Activated CD8-positive, alpha-beta memory T cell treated with anti-CD3 and anti-CD28 coated beads for 24 hours (primary cell): ENCODE measurements at places on chromosomes 6 and 20.

GRCh38 chr6:14619419-14619781 is 501.8 kb downstream of the CD83 start:
- DNase-seq: no peak

DNA sequence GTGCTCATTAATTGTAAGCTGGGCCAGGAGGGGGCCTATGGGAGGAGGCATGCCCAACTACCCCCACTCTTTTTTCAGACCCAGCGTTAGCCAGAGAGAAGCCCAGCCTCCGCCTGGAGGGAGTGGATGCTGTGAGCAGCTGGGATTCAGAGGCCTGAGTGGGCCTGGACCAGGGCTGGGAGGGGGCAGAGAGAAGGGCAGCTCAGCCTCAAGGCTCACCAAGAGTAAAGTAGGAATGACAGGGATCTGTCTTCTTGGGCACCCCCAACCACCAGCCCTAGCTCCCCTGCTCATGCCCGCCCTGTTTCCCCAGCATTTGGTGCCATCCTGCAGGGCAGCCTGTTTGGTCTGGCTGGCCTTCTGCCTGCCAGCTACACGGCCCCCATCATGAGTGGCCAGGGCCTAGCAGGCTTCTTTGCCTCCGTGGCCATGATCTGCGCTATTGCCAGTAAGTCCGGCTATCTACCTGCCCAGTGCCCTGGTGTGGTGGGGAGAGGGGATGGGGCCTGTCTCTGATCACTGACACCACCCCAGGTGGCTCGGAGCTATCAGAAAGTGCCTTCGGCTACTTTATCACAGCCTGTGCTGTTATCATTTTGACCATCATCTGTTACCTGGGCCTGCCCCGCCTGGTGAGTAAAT is 6.8 kb downstream of the SLC29A1 start:
- DNase-seq: no peak

GRCh38 chr6:370555-370954 is 21.0 kb upstream of the IRF4 start:
- no peak for DNase-seq

GRCh38 chr6:5241252-5241651 is 19.5 kb downstream of the LYRM4 start:
- no peak for DNase-seq

- DNase-seq: no peak
These were observed 6.0 kb downstream of the PCMT1 start for GRCh38 chr6:149755300-149756260.

- peak; percentile 83 for DNase-seq
These were observed 136.3 kb downstream of the ZMYND8 start for GRCh38 chr20:47220161-47220582.

- DNase-seq: no peak
These were observed 3.9 kb upstream of the NKX2-2 start for GRCh38 chr20:21517566-21518277.

- no peak for DNase-seq
These were observed 14.4 kb upstream of the TLDC2 start for GRCh38 chr20:36861625-36861874.

DNA sequence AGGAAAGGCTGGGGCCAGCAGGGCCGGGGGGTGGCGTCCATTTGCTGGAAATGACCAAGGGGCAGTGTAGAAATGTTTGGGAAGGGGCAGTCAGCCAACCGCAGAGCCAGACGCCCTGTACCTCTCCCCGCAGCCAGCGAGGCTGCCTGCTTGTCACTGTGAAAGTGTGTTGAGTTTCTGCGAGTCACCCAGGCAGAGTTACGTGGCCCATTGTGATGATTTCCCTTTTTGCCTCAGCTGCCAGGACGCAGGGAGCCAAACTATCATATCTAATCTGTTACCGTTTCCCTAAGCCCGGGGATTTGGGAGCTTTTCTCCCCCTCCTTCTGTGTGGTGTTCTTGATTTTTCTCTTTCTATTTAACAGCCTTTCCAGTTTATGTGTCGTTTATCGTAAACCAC is 67.9 kb upstream of the STX16 start:
- no peak for DNase-seq

DNA sequence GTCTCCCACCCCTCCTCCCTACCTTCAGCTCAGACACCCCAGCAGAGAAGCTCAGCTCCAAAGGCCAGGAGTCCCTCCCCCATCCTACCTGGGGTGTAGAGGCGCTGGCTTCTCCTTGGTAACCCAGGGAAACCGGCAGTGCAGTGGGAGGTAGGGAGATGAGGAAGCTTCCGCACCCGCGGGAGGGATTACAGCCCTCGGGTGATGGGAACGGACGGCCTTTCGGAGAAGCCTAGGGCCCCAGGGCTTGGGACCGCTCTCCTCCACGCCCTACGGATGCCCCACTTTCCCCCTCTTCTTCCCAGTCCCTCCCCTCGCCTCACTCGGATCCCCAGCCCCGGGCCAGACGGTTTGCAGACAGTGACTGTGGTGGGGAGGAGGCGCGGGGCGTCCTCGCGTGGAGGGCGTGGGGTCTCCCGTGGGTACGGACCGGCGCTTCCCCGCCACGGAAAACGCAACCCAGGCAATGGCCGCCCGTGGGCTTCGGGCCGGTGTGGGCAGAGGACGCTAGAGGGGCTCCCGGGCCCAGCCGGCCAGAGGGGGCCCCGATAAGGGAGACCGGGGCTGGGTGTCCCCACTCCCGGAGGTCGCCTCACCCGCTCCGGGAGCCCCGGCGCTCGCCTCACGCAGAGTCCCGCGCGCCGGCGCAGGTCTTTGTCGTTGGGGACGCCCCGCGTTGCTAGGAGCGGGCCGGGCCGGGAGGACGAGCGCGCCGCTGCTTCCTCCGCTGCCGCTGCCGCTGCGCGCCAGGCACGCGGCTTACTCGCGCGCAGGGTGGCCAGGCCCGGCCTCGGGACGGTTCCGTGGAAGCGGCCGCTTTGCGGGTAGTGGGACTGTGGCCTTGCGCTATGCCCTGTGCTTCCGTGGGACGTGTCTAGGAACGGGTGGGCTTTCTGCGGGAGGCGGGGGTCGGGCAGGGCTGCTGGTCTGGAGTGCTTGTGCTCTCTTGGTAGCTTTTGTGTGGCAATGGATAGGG is 15.8 kb downstream of the AARS2 start:
- DNase-seq: peak; percentile 80

DNA sequence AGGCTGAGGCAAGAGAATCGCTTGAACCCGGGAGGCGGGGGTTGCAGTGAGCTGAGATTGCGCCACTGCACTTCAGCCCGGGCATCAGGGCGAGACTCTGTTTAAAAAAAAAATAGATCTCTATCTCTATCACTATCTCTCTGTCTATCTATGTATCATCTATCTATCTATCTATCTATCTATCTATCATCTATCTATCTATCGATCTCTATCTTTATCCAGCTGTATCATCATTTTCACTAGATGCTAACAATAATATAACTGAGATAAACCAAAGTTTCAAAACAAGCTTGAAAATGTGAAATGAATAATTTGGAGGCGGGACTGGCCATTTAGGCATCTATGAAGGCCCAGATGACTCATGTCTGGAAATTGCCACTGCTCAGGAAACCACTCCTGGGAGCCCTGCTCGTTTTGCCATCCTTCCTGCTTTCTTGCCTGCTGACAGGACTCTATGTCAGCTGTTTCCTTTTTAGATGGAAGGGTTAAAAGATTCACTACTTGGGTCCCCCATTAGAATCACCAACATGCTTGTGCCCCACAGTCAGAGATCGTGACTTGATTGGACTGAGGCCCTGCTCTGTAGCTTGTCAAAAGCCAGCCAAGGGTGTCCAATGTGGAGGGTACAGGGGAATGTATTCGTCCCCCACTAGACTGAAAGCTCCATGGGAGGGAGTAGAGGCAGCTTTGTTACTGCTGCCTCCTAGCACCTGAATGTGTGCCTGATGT is 61.7 kb downstream of the UTRN start:
- DNase-seq: no peak

DNA sequence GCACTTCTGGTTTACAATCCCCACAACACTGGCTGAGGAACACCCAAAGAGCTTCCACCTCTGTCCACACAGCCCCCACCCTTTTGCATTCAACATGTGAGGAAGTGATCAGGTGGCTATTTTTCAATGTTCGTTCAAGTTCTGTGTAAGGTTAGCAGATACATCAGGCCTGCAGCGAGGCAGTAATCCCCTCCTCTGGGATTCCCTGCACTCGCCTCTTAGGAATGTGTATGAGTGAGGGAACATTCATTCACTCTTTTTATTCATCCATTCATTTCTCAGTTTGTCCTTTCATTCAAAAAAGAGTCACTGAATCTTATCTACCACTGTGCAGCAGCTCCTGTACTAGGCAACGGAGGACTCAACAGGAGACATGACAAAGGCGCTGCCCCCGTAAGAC is 236.4 kb upstream of the PRDM1 start:
- DNase-seq: no peak

DNA sequence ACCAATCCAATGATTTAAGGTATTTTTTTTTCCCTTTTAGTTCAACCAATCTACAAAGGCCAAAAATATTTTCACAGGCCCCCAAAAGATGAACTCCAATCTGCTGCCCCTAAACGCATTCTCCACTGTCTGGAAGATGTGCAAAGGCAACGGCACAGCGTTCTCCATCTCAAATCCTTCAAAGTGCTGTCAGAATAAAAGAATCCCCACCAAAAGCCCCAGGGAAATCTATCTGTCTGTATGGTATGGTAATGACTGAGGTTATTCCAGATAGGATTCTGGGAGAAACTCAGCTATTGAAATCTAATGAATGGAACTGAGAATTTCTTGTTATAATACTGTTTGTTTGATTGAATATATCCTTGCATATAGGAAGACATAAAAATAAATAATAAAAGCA is 217.8 kb upstream of the CCN2 start:
- no peak for DNase-seq

DNA sequence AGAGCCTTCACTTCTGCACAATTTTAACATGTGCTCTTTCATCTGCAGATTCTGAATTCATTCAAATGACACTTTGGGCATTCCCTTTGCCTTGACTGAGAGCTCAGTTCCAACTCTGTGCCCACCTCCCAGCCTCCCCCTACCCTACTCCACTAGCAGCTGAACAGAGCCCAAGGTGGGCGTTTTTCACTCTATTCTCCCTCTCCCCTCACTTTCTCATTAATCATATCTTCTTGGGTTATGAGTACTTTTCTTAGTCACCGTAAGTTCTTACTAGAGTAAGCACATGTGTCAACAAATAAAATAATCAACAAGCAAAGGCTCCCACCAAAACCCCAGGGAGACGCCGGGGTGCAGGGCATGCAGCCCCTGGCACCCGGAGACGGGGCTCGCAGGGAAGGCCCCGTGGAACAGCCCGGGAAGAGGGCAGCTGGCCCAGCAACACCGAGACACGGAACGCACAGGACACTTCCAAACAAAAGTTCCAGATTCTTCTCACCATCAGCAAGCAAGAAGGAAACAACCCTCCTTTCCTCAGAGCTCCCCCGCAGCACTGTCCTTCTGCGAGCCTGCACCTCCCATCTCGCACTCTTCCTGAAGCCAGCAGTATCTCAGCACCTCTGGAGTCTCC is 34.1 kb downstream of the TAF4 start:
- no peak for DNase-seq

DNA sequence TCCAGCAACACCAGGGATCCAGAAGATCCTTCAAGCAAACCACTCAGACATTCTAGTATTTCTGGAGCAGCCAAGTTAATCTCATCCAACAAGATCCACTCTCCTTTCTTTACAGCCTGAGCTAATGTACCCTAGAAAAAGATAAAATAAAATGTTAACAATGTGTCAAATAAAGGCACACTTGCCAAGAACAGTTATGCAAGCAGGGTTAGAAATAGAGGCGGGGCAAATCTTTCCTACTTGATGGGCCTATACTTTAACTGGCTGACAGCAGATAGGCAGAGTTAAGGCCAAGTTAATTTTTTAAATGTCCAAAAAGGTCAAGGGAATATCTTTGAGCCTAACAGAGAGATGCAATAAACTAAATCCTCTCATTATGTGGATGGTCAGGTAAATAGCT is 60.8 kb downstream of the MDN1 start:
- no peak for DNase-seq

GRCh38 chr20:60170116-60170515 is 211.9 kb downstream of the CDH26 start:
- no peak for DNase-seq

DNA sequence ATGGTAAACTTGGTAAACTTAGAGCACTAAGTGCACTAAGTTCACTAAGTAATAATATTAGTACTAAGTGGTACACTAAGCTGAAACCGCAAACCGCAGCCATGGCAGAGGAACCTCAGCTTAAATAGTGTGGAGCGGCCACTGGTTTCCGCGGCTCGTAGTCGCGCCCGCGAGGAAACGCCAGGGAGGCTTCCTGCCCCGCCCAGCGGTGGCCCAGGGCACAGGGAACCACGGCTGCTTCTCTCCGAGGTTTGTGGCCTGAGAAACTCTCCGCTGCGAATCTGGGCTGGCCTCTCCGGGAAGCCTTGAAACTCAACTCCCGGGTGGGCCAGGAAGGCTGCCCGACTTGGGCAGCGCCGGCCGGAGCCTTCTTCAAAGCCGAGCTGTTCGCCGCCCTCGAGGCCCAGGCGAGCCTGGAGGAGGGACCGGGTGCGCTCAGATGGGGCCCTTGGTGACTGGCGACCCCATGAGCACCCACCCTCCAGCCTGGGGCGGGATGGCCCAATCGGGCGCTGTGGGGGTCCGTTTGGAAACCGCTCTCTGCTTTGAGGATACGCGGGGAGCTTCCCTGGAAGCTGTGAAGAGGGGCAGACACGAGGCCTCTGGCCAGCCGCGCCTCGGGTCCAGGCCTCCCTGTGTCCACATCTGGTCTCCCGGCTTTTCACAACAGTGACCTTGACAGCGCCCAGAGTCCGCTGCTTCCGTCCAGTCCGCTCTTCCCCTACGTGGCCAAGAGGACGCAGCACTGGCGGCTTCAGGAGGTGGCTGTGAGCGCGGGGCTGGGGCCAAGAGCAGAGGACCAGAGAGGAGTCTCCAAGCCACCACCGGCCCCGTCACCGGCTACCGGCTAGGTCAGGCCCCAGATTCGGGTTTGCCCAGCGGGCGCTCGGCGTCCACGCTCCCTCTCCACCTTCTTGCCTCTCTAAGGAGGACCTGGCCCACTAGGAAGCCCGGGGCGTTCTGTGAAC is 25.4 kb upstream of the HLA-E start:
- DNase-seq: peak; percentile 77

- no peak for DNase-seq
These were observed 221.0 kb downstream of the PTPRT start for GRCh38 chr20:42968746-42969145.

DNA sequence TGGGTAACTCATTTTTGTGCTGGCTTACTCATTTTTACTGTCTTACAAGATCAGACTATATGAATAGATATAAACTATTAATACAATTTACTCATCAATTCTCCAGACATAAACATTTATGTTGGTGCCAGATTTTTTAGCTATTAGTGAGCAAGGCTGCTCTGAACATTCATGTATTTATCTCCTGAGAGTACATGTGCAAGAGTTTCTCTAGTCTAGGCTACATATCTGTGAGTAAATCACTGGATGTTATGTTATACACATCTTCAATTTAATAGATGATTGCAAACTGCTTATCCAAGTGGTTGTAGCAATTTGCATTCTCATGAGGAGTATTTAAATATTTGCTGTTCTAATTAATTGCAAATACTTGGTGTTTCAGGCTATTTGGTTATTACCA is 687.1 kb downstream of the PTPRT start:
- no peak for DNase-seq
